ENCODE measurements at places on chromosomes 5 and 9.

DNA sequence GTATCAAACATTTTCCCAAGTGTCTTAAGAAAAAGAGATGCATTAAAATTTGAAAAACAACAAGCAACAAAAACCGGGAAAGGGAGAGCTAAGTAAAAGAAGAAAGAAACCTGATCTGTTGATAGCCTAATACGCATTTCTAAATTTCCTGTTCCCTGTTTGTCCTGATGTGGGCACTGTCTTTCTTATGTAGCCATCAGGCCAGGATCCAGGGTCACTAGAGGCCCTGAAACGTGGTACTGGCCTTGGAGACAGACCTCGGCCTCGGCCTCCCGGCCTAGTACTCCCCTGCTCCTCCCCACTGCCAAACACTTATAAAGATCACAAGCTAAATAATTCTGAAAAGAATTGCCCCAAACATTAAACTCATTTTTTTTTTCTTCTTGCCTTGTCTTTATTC lies 547.2 kb downstream of the IRX1 start:
- no peak for DNase-seq

- DNase-seq, result no peak
Observed at GRCh38 chr5:15690611-15691010, 190.6 kb downstream of the FBXL7 start.

- DNase-seq, result peak; percentile 53
Observed at GRCh38 chr5:148482697-148483462, 99.1 kb downstream of the FBXO38 start.

DNA sequence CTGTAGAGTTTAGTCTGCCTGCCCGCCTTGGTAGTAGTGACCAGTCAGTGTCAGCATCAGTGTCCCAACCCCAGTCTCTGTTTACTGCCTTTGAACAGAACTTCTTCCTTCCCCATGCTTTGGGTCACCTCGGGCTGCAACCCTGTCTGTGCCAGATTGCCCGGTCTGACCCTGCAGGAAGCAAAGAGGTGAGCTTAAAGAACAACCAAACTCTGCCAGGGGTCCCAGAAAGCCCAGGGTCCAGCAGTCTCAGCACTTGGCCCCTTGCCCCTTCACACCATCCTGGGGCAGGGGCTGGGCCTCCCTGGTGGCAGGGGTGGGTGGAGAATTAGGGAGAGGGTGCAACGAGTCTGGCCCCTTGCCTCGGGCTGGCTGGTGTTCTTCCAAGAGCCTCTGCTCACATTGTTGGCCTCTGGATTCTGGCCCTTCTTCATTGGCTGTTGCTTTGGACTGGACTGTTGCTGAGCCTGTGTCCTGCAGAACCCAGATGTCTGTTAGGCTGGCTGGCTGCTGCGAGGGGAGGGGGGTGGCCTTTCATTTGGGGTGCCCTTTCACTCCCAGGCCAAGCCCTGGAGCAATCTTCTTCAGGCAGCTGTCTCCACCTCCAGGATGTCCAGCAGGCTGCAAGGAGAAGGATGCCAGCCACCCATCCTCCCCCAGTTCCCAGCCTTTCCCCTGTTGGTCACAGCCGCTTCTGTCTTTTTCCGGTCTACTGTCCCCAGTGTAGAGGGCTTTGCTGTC lies 51.2 kb downstream of the SAR1B start:
- DNase-seq, result no peak

DNA sequence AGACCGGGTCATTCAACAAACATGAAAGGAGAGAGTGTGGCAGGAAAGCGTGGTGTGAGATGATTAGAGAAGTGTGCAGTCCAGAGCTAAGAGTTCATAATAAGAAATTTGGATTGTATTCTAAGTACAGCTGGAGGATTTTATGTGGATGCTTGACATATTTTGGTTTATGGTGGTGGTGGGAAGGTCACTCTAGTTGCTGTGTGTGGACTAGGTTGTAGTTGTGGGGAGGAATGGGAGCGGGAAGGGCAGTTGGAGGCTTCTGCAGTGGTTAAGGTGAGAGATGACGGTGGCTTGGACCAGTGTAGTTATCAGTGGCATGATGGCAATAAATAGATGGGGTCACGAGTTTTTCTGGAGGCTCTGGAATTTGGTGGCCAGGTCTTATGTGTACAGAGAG lies 45.7 kb upstream of the GPR151 start:
- DNase-seq, result no peak

DNA sequence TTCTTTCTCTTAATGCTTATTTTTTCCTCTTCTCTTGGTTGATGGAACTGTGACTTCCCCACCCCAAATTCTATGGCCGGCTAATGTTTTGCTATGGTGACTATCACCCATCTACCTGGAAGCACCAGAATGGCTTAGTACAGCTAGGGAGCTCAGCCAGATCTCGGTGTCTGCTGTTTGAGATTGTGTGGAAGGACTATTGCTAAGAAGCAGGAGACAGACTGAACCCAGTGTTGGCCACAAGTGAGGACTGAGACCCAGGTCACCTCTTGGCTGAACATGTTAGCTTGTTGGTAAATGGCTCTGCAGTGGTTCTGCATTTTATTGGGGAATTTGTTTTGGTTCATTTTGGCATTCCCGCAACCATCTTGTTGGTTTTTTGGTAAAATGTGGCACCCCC lies 2.7 kb downstream of the PRRC2B start:
- no peak for DNase-seq

- DNase-seq, result no peak
Observed at GRCh38 chr5:91266184-91266705, 116.9 kb downstream of the ARRDC3 start.

DNA sequence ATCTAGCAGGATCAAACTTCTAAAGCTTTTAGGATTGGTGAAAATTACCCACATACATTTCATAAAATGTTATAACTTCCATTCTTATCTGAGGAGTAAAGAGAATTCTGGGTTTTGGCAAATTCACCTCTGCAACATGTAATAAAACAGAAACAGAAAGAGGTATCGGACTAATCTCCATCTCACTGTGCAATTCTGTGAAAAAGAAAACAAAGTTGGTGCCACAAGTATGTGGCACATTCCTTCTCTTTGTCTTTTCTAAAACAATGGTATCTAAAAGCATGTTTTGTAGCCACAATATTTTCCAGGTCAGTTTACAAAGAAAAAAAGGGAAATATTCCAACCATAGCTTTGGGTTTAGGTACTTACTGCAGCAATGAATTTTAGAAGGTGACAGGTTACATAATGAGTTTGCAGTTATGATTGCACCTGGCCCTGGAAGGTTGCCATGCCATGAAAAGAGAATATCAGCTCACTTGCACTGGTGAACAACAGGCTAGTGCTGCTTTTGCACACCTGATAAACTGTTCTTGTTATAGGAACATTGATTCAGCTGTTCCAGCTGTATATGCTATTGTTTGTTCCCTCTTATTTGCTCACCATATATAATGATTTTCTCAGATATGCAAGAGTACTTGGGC lies 491.3 kb upstream of the MEF2C start:
- DNase-seq, result no peak

- DNase-seq, result no peak
Observed at GRCh38 chr9:93299418-93300174, 115.7 kb downstream of the WNK2 start.

- no peak for DNase-seq
Observed at GRCh38 chr9:73129941-73130685, 21.6 kb upstream of the ANXA1 start.

DNA sequence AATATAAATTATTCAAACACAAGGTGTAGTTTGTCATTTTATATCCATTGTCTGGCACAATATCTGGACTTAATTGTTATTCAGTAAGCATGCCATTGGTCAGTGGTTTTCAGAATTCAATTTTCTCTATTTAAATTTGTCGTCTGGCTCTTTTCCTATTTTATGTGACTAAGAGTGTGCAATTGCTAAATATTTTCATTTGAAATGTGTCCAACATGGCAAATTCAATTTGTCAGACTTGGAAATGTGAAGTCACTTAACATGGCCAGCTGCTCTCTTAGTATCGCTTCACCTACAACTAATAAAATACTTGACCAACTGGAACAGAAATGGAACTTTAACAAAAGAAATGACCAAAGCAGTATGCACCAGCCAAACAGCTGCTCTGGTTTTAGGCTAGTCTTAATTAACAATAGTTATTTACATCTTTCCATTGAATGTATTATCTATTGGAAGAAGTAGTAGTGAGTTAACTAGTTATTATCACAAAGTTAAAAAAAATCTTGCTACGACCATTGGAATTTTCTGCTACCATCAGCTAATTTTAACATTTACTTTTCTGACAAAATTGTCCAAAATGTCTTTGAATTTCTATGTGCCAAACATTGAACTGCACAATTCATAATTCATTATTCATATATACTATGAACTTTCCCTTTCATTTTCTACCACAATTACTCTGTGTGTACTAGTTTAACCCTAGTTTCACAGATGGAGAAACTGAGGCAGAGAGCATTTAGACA lies 720.7 kb upstream of the FAM174A start:
- no peak for DNase-seq

- no peak for DNase-seq
Observed at GRCh38 chr9:19286634-19287188, 56.2 kb downstream of the DENND4C start.

GRCh38 chr9:121059998-121060636 lies 10.0 kb upstream of the C5 start:
- DNase-seq, result no peak

- no peak for DNase-seq
Observed at GRCh38 chr5:60208716-60209115, 315.2 kb upstream of the PDE4D start.

DNA sequence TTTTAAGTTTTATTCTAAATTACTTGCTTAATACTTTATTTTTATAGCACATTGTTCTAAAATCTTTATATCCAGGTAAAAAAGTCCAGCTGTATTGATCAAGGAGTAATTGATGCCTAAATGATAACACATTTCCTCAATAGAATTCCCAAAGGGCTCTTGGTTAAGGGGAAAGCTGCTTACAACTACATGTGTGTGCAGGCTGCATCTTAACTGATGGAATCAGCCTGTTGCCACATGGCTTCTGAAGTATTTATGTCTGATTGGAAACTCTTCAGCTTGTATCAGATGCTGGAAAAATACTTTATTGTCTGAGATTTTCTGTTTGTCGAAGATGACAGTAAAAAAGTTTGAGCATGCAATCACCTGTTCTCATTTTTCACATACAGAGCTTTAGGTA lies 182.6 kb downstream of the FBXL7 start:
- no peak for DNase-seq

DNA sequence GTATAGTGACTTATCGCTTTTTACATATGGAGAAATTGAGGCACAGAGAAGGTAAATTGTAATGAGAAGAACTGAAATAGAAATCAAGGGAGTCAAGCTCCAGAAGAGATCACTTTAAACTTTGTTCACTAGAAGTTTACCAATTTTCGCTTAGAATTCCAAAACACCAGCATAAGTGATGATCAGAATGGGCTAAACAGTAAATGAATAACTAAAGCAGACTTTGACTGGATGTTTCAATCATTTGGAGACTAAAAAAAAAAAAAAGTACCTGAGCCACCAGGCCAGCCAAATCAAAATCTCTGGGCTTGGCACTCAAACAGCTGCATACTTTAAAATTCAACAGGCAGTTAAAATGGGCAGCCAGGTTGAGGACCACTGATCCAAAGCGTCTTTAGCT lies 38.2 kb upstream of the FYB1 start:
- no peak for DNase-seq

DNA sequence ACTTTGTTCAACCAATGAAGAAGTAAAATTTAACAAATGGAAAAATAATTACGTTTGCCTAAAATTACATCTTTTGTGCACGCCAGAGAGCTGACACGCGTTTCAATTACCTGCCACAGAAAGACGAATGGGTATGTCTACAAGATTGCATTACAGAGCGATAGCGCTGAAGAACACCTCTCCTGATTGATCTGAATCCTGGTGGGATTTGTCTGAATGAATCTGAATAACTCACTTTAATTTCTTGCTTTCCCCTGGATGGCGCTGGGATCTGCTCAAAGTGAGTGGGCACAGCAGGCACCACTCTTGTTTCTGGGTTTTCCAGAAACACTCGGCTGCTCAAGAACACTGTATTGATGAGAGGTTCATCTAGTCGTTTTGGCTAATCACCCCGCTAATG lies 148.8 kb upstream of the TBC1D2 start:
- DNase-seq, result no peak

- no peak for DNase-seq
Observed at GRCh38 chr5:60738933-60739332, 39.0 kb upstream of the DEPDC1B start.

GRCh38 chr5:66515209-66515608 lies 81.0 kb upstream of the MAST4 start:
- no peak for DNase-seq

DNA sequence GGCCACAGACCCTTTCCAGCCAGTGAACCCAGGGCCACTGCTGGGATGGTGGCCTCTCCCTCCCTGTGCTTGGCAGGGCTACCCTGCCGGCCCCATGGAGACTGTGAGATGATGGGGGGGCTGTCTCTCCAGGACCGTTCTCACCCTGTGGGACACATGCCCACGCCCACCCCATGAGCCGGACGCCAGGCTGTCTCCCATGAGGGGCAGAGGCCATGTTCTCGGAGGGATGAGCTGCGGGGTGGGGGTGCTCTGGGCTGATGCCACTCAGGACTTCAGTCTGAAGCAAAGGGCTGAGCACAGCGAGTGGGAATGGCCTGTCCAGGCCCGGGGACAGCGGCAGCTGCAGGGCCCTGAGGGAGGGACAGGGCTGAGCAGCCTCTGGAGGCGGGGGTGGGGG lies 88.9 kb downstream of the KCNT1 start:
- no peak for DNase-seq

DNA sequence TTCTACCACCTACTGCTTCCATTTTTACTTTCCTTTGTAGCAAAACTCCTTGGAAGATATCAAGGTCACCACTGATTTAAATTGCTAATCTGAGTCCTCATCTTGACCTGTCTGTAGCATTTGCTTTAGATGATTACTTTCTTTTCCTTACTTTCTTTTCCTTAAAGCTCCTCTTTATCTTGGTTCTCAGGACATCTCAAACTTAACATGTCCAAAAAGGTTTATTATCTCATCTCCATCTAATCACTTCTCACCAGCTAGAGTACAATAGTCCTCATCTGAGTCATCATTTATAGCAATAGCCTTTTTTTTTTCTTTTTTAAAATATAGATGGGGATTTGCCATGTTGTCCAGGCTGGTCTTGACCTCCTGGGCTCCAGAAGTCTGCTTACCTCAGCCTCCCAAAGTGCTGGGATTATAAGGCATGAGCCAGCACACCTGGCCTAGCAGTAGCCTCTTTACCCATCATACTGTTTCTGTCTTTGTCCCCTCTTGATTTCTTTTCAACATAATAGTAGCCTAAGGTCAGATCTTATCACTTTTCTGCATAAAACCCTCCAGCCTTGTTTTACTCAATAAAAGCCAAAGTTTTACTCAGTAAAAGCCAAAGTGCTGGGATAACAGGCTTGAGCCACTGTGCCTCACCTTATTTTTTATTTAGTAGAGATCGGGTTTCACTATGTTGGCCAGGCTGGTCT lies 32.9 kb upstream of the GPR21 start:
- DNase-seq, result no peak

- no peak for DNase-seq
Observed at GRCh38 chr5:73435759-73436534, 12.6 kb downstream of the FOXD1 start.

- DNase-seq, result no peak
Observed at GRCh38 chr9:73680831-73681230, 529.2 kb downstream of the ANXA1 start.

GRCh38 chr5:149771216-149771980 lies 41.3 kb downstream of the PPARGC1B start:
- DNase-seq, result no peak

Measured in activated CD4-positive, alpha-beta T cell treated with anti-CD3 and anti-CD28 coated beads for 24 hours (primary cell).